GM23248 (cell line): ENCODE measurements at places on chromosomes 13 and 19. TPM values are rescaled to one million over a fixed set of nuclear protein-coding genes. Genes with fewer than 3 reads are reported as not detected.

DNA sequence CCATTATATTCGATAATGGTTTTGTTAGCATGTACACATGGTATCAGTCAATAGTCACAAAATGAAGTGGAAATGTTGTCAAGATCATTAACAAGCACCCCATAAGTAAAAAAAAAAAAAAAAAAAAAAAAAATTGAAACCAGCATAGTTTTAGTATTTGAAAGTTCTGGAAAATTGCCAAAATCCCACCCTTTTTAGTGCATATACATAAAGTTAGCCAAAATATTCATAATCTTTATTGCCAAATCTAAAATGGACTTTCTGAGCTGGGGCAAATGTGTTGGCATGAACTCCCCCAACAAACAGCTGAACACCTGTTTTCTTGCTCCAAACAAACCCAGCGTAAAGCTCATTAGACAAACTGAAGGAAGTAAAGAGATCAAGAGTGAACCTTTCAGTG lies 73.9 kb downstream of the MZT1 start:
- DNase-seq, result no peak

The ETHE1 gene
- total RNA-seq, result 71.1 and 100.0 TPM in 2 replicates

GRCh38 chr13:65529541-65529940 lies 1700.6 kb downstream of the PCDH9 start:
- DNase-seq, result no peak

DNA sequence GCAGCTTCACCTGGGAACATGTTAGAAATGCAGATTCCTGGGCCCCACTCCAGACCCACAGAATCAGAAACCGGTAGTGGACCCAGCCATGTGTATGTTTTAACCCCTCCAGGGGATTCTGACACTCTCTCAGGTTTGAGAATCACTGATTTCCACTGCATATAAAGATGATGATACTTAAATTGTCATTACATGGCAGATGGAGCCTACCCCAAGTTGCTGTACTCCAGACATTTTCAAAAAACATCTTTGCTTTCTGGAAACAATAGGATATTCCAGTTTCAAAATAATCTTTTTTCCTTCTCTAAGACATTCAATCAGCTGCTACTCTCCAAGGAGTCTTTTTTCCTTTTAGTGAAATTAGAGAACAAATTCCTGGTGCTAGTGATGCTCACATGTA lies 48.6 kb upstream of the RGCC start:
- no peak for DNase-seq

DNA sequence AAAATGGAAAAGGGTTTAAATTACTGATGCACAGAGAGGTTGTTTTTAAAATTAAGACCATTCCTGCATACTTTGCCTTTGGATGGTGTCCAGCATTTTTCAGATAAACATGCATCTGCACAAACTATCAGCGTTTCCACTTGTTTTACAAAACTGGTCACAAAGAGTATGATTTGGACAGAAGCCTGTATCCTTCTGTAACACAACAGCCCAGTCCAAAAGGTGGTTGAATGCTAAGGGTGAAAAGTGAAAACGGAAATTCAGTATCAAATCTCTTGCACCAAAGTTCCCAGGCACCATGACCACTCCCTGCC lies 21.7 kb upstream of the DOCK9 start:
- DNase-seq, result peak; percentile 17

The LRP3 gene
- total RNA-seq, result 58.3 and 59.9 TPM in 2 replicates

DNA sequence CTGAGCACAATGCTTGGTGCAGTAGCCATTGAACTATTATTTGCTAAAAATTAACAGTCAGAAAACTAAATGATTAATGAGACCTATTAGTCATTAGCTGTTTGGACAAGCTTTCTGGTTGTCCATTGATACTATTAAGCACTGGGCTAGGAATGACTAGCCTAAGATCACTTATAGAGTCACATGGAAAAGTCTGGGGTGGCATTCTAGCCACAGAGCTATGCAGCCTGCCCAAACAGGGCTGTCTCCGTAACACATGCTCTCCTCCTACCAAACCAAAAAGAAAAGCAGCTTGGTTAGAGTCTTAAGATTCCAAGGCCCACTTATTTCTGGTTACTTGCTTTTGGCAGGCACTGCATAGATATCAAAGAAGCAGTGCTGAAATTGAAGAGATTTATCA lies 193.5 kb upstream of the NBEA start:
- no peak for DNase-seq

DNA sequence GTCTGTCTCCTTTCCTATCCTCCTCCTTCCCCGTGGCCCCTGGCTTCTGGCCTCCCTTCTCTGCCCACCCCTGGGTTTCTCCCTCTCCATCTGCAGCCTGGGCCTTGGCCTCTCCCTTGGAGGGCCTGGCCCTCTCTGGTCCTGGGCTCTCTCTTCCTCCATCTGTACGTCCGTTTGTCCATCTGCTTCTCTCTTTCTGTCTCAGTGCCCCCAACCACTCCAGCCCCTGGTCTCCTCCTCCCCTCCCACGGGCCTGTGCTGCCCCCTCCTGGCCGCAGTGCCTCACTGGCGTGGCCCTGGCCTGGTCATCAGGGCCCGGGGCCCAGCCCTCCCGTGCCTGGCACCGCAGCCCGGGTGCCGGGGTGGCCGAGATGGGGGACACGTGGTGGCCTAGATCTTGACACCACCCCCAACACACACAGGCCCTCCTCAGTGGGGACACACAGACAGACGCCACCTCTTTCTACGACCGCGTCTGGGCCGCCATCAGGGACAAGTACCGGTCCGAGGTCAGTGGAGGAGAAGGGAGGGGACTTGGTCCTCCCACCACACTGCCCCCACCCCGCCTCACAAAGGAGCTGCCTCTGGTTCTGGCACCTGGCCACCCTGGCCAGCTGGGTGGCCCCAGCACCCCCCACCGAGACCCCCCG lies 11.3 kb downstream of the PRKCSH start:
- DNase-seq, result peak; percentile 60

DNA sequence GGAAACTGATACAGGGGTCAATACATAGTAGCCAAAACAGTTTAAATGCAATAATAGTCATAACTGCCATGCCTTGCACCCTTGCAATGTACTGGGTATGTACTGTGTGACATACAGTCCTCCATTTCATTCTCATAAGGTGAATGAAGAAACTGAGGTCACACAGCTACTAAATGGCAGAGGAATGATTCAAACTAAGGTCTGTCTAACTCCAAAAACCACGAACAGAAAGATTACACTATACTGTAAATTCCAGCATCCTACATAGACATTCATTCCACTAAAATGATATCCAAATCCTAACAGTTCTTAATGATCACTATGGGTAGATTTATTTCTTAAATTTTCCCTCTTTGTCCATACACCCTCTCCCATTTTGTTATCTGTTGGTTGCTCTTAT lies 238.1 kb upstream of the SERP2 start:
- peak; percentile 33 for DNase-seq

The TBXA2R gene
- total RNA-seq, result 0.76 TPM in 1 of 2 replicates, not detected in the other

The PAF1 gene
- 45.3 and 51.2 TPM in 2 replicates for total RNA-seq

GRCh38 chr19:33399745-33400681 lies 26.5 kb downstream of the CEBPG start:
- no peak for DNase-seq

GRCh38 chr13:51342706-51343105 lies 3.2 kb downstream of the SERPINE3 start:
- peak; percentile 80 for DNase-seq

The RAB3A gene
- total RNA-seq, result 1.4 and 1.8 TPM in 2 replicates

The SLITRK1 gene
- not detected in 2 replicates for total RNA-seq

DNA sequence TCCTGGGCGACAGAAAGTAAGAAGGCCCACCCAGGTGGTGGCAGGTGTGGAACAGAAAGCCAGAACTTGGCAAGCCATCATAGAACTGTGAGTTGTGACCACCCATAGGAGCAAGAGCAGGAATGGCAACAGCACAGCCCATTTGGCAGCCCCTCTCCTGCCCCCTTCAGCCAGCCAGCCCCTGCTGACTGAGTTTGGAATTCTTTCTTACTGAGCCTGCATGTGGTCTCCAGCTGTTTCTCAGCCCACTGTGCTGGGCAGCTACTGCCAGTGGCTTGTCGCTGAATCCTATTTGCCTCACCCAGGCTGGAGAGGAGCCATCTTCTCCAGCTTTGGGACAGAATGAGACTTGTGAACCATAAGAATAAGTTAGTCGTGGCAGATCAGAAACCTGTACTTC lies 28.3 kb downstream of the CNMD start:
- DNase-seq, result no peak

DNA sequence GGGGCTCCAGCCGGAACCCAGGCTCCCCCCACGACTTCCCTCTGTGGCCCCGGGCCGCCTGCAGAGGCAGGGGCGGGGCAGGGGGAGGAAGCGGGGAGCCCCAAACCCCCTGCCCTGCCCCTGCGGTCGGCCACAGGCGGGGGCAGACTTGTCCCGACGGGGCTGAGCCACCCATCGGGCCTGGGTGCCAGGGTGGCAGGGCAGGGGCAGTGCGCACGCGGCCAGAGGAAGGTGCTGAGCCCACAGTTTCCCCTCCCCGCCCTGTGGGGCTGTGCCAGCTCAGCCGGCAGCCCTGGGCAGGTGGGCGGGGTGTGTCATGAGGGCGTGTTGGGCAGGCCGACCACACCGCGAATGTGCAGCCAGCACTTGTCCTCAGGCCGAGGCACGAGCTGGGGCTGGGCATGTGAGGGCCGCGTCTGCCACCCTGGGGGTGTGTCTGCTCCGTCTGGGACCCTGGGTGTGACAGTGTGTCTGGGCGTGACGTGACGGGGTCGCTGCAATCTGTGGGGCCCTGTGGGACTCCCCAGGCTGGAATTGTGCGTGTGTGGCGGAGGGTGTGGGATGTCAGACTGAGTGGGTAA lies 17.7 kb downstream of the CCDC97 start:
- DNase-seq, result peak; percentile 53

The LGALS14 gene
- total RNA-seq, result not detected in 2 replicates

GRCh38 chr13:33217256-33217655 lies 68.3 kb downstream of the STARD13 start:
- no peak for DNase-seq

The PLA2G4C gene
- 0.63 and 0.76 TPM in 2 replicates for total RNA-seq

- no peak for DNase-seq
These were observed 311.5 kb downstream of the RFC3 start for GRCh38 chr13:34129436-34129835.

DNA sequence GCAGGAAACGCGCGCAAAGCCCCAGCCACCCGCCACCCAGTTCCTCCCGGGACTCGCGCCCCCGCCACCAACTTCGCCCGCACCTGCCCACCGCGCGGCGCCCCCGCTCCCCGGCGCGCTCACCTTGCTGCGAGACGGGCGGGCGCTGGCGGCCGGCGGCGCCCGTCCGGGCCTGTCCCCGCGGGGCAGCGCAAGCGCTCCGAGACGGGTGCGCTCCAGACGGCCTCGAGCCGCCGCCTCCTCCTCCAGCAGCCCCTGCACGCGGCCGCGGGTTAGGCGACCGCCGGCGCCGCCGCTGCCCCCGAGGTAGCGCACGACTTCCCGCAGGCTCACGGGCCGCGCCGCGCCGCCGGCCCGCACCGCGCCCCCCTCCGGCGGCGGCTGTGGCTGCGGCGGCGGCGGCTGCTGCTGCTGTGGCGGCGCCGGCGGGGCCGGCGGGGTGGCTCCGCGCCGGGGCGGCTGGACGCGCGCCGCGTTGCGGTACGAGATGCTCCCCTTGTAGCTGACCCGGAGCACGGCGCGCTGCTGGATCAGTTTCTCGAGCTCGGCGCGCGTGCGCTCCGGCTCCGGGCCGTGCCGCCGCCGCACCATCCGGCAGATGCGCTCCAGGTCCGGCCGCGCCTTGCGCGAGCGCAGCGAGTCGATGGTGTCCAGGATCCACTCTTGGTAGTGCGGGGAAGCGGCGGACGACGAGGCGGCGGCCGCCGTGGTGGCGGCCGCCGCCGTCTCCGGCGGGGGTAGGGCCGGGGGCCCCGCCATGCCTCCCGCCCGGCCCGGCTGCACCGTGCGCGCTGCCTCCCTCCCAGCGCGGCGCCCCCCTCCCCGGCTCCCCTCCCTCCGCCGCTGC lies 666 bp downstream of the SAMD1 start:
- DNase-seq, result peak; percentile 83

- no peak for DNase-seq
These were observed 62.1 kb upstream of the TPM4 start for GRCh38 chr19:16013851-16014840.

- no peak for DNase-seq
These were observed 8.1 kb downstream of the RNF6 start for GRCh38 chr13:26213982-26214381.

DNA sequence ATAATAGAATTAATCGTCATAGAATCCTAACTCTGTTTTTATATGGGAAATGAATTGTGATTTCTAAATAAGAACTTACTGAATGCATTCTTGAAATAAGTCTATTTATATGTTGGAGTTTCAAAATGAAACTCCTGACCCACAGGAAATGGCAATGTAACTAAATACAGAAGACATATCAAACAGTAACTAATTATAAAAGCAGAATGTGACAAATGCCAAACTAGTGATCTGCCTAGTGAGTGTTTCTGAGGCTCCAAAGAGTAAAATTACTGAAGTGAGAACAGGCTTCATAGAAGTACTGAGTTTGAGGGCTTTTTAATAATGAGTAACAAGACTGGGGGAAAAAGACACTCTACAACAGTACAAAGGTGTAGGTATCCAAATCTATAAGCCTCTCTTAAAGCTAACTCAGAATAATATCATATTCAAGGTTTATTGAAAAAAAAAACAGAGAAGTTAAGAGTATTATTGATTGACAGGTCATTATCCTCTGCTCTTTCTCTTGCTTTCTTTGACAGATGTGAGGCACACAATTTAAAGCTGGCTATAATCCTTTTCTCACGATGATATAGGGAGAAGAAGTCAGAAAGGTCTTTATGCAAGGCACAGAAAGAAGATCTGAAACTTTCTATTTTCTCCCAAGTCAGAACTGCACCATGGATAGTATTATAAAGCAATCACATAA lies 17.4 kb upstream of the ATXN8OS start:
- DNase-seq, result no peak
